Fibroblast of lung (primary cell): ENCODE measurements at places on chromosomes 12 and 14.

- peak; percentile 14 for DNase-seq
These were observed 9.3 kb upstream of the SERPINA5 start for GRCh38 chr14:94571950-94572349.

DNA sequence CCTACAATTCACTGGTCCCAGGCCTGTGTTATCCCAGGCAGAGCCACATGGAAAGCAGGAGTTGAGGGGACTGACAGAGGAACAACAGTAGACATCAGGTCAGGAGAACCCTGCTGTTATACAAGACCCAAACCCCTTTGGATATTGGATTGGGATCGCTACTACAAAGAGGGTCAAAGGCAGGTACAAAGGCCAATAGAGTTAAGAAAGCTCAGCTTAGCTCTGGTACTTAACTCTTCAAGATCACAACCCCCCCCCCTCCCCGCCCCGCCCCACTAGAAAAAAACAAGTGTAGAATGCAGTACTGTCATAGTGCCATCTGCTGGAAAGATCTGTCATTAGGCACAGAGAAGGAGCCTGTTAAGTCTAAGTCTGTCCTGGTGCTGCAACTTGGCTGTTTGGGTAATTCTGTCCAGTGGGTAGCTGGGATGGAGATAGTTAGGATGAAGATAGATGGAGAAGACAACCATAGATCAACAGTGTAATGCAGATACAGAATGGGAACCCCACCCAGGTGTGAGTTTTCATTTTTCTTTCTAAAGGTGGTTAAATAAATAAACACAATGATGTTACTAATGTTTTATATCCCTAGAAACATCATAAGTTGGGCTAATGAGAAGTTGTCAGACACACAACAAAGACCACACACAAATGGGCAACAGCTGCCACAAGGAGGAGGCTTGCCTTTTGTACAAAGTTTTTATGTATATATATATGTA lies 17.2 kb downstream of the REM2 start:
- DNase-seq: peak; percentile 81

DNA sequence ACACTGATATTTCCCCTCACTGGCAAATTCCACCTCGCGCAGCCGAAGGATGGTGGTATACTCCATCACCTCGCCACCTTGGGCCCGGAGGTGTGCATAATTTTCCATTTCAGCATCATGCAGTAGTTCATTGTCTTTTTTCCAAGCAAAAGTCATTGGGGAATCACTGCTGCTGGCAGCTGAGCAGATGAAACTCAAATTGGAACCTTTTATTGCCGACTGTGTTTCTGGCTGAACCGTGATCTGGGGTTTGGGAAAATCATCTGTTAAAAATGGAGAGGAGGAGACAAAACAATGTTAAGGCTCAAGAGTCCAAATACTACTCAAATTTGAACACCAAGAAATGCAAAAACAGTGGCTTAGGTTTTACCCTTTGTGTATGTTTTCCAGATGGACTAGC lies 39.7 kb downstream of the LRIG3 start:
- DNase-seq: no peak

- no peak for DNase-seq
These were observed 5.6 kb downstream of the AGAP2 start for GRCh38 chr12:57732726-57733593.

DNA sequence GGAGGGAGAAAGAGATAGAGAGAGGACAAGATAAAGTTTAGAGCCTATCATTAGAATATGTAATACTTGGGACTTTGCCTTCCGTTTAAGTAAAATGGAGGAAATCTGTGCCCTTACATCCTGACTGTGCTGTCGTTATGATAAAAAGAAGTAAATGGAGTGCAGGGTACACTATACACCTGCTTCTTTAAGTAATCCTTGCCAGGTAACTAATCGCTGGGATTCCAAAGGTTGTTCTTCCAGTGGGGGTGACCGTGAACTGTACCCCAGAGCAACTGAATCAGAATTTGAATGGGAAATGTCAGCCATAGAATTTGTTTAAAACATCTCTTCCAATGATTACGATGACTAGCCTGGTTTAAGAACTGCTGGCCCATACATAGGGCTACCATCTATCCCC lies 126.1 kb upstream of the EEA1 start:
- DNase-seq: no peak

GRCh38 chr12:65867394-65867793 lies 43.1 kb downstream of the HMGA2 start:
- peak; percentile 96 for DNase-seq

GRCh38 chr12:103672401-103673119 lies 85.5 kb downstream of the STAB2 start:
- no peak for DNase-seq

DNA sequence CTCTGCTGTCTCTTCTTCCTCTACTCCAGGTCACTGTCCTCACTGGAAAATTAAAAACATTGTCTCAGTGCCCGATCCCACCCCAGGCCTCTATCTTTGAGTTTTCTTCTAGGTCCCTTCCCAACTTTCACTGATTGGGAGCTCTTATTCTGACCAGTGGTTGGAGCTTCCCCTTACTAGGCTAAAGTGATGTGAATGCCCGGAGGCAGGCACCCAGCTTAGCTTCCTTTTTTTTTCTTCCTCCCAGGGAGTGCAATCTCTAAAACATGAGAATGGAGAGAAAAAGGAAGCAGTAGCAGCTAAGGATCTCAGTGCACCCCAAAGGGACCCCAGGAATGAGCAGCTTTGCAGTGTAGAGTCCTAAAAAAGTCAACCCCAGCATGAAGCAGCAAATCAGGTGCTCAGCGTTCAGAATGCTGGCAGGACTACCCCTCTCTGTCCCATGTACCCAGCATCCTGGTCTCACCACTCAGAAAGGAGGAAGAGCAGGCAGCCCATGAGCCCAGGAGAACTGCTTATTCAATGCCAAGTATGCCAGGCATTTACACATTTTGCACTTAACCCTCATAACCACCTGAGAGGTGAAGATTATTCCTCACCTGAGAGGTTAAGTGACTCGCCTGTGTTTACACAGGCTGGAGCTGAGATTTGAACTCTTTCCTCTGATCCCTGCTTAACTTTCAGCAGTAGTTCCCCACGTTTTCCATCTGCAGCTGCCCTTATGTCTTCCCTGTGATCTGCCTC lies 146.2 kb upstream of the PWP1 start:
- DNase-seq: no peak

GRCh38 chr12:60182354-60182753 lies 586.5 kb downstream of the SLC16A7 start:
- DNase-seq: no peak

DNA sequence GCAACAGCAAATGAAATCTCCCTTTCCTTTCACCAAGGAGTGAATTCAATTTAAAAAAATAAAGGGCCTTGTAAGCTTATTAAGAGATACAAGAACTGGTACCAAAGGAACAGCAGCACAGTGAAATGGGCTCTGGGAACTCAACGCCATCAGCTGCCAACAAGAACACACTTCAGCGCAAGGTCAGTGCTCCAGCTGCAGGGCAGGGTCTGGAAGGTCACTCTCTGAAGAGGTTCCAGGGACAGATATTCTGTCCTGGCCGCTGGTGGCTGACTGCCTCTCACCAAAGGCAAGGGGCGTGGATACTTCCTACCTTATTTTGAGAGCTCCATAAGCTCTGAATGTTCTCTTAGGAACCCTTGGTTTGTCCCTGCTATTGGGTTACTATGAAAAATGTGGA lies 186.6 kb downstream of the CALM1 start:
- no peak for DNase-seq

GRCh38 chr14:71474301-71475265 lies 457.6 kb upstream of the RGS6 start:
- DNase-seq: no peak

GRCh38 chr14:36465178-36465577 lies 54.9 kb downstream of the NKX2-1 start:
- DNase-seq: no peak

GRCh38 chr14:51024377-51024776 lies 70.5 kb downstream of the TRIM9 start:
- no peak for DNase-seq

DNA sequence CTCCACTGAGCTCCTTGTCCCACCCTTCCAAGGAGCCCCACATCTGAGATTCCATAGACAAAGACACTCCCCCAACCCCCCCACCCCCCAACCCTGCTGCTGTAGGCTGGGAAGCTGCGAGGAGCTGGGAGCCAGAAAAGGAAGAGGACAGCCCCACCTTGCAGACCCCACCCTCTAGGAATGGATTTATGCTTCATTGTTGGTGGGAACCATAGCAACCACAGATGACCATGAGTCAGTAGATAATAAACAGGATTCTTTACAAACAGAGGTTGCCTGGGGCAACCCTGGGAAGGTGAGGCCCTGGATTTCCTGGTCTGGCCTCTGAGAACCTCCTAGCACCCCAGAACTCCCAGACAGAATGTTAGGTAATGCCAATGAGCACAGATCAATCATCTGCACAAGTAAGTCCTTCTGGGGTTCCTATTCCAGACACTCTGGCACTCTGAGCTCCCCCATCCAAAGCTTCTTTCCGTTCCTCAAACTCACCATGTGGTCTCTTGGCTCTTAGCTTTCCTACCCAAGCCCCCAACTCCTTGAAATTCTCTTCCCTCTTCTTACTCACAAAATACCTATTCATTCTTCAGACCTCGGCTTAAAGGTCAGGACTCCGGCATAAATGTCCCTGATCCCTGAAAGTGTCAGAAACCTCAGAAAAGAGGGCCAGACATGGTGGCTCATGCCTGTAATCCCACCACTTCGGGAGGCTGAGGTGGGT lies 15.2 kb upstream of the PLEKHG6 start:
- peak; percentile 77 for DNase-seq

GRCh38 chr14:89707086-89707485 lies 247.4 kb downstream of the EFCAB11 start:
- DNase-seq: no peak
